ENCODE measurements at places on chromosomes 11 and 22.
A peak's percentile ranks its signal among the peaks of the same experiment; 100 is the strongest.

- DNase-seq = no peak
Observed at GRCh38 chr11:113760241-113760640, 13.3 kb downstream of the ZW10 start.

DNA sequence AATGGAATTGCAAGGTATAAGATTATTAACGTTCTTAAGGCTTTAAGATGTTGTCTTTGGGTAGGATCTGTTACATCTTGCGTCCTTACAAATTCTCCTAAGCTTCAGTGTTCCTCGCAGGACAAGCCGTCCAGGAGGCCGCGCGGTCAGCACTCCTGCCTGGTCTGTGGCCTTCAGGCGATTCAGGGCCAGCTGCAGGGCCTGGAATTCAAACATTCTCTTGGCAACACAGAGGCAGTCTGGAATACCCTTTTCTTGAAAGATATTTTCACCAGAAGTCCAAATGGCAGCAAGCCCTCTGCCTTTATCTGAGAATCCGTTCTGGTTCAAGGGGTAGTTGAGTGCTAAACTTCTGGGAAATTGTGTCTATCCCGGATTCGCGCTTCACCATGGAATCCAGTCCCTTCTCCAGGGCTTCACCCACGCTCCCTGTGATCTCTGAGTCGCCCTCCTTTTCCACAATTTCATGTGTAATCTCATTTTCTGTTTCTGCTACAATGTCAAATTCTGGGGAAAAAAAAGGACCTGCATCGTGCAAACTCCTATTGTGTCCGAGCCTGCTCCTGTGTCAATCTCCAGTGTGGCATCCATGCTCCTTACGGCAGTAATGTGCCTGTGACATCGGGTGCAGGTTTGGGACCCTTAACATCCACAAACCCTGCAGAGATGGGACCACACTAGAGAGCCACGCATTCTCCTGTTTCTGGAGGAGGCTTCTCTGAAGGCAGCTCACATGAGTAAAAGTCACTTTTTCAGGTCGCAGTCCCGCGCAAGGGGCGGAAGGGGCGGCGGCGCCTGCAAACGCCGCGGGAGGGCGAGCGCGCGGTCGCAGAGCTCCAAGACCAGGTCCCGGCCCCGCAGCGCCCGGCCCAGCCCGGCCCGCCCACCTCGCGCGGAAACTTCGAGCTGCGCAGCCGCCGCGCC lies 25.4 kb upstream of the SORL1 start:
- DNase-seq = peak; percentile 56

DNA sequence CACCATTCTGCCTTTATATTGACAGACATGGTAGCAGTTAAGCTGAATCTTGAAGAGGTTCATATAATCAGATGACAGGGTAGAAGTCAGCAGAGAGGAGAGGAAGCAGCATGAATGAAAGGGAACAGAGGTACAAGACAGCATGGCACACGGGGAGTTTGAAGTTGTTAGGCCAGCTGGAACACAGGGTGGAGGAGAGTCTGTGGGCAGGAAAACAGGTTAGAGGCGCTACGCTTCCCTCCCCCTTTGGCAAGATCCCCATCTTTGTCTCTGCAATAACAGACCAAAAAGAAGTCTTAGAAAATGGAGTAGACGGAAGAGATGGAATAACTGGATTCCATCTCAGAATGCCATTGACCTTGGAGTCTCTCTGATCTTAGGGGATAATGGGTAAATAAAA lies 20.0 kb upstream of the NDUFC2 start:
- no peak for DNase-seq

- no peak for DNase-seq
Observed at GRCh38 chr11:18632841-18633240, 1.3 kb downstream of the SPTY2D1 start.

- no peak for DNase-seq
Observed at GRCh38 chr11:73760135-73760678, 667 bp downstream of the RAB6A start.

GRCh38 chr22:35891442-35891841 lies 137.2 kb downstream of the RBFOX2 start:
- DNase-seq = no peak

DNA sequence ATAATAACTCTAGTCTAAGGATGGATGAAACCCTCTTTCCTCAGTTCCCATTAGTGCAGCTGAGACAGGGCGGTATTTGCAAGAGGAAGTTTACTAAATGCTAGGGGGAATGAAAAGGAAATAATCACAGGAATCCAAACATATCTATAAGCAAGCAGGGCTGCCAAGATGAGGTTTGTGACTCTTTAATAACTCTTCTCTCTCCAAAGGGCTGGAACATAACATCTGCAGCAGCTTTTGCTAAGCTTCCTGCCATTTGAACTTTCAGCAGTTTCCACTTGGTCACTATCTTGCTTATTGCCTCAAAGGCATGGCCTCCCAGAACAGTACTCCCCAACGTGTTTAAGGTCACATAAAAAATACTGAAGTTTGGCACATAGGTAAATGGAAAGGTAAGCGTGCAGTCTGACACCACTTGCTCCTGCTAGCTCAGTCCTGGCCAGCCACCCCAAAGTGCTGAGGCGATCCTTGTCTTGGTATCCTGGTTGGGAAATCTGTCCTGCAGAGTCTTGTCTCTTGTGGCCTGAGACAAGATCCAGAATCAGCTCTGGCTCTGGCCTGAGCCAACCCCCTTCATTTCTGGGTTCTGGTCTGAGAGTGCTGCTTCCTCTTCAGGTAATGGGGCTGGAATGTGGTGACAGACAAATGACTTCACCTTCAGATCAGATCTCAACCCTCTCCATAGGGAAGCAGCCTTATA lies 81.8 kb downstream of the KCNC1 start:
- no peak for DNase-seq

Measured in CD4-positive, alpha-beta T cell treated with Interleukin-4 for 1 hour (primary cell).